Thoracic aorta endothelial cell (primary cell): ENCODE measurements at places on chromosomes 7 and 10. TPM values are rescaled to one million over a fixed set of nuclear protein-coding genes. Genes with fewer than 3 reads are reported as not detected.

Gene TMEM225B
- total RNA-seq = 0.43 TPM in 1 of 2 replicates, not detected in the other

Gene SEMA3D
- 0.22 and 1.2 TPM in 2 replicates for total RNA-seq

Gene CHN2
- total RNA-seq = 0.53 TPM in 1 of 2 replicates, not detected in the other

Gene INHBA
- 3.3 and 19.5 TPM in 2 replicates for total RNA-seq

Gene TWIST1
- total RNA-seq = 2.0 TPM in 1 of 2 replicates, not detected in the other

Gene TRRAP
- total RNA-seq = 28.5 and 36.6 TPM in 2 replicates

Gene NUPR2
- total RNA-seq = not detected in 2 replicates

Gene OR13A1
- not detected in 2 replicates for total RNA-seq

Gene ADIRF
- total RNA-seq = 8.4 and 15.3 TPM in 2 replicates

Gene MEOX2
- not detected in 2 replicates for total RNA-seq

Gene COX15
- total RNA-seq = 46.3 and 56.2 TPM in 2 replicates

Gene C10orf67
- not detected in 2 replicates for total RNA-seq

Gene MBL2
- not detected in 2 replicates for total RNA-seq

Gene SEMA3C
- total RNA-seq = 6.6 and 10.1 TPM in 2 replicates

Gene MRC1
- 0.57 and 16.2 TPM in 2 replicates for total RNA-seq

Gene GPR37
- total RNA-seq = 4.1 and 8.0 TPM in 2 replicates

Gene CARD11
- total RNA-seq = 10.1 and 29.8 TPM in 2 replicates

Gene CALML5
- not detected in 2 replicates for total RNA-seq
